ENCODE measurements at places on chromosomes 6 and 20.

- DNase-seq: no peak
These were observed 32.8 kb downstream of the SLC13A3 start for GRCh38 chr20:46618316-46619100.

- DNase-seq: no peak
These were observed 159.3 kb downstream of the NFATC2 start for GRCh38 chr20:51382986-51383821.

GRCh38 chr20:5041433-5041832 lies 40.1 kb upstream of the SLC23A2 start:
- DNase-seq: no peak

GRCh38 chr6:39037707-39038106 lies 10.9 kb upstream of the GLP1R start:
- no peak for DNase-seq

- peak; percentile 70 for DNase-seq
These were observed 920 bp upstream of the RNF5 start for GRCh38 chr6:32177183-32177787.

- no peak for DNase-seq
These were observed 5.7 kb downstream of the RSPO3 start for GRCh38 chr6:127124172-127124571.

DNA sequence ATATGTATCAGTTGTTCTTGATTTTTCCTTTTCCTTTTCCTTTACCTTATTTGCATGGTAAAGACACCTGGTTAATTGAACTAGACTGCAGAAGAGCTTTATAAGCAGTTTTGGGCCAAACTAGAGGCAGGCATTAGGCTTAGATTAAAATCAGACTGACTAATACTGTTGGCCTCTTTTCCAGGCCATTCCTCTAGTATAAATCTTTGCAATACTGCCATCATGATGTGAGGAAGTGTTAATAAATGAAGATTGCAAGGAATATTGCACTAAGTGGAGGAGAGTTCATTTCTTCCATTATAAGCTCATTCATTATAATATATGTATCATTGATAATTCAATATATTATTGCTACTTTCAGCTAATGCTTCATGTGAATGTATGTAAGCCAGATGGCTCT lies 163.8 kb downstream of the MMUT start:
- no peak for DNase-seq

- no peak for DNase-seq
These were observed 489.5 kb downstream of the CDH26 start for GRCh38 chr20:60447703-60448102.

- peak; percentile 72 for DNase-seq
These were observed 268.8 kb downstream of the TMEM242 start for GRCh38 chr6:157054531-157054979.

- DNase-seq: no peak
These were observed 54.9 kb upstream of the PLEKHG1 start for GRCh38 chr6:150544793-150545192.

GRCh38 chr6:134680433-134680832 lies 269.5 kb downstream of the ALDH8A1 start:
- DNase-seq: no peak

DNA sequence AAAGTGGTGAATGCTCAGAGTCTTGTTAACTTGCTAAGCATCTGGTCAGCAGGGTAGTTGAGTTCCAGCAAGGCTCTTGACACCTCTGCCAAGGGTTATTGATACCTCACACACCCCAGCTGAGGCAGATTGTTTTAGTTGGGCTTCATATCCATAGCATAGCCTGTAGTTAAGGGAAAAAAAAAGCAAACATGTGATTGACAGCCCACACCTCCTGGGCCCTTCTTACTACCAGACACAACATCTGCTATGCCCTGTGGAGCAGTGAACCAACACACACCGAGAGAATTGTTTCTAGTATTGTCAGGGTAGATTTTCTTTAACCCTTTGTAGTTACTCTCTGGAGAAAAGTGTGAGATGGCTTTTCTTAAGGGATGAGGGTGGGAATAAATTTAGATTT lies 697.0 kb upstream of the POU3F2 start:
- DNase-seq: no peak

- DNase-seq: no peak
These were observed 758.3 kb downstream of the HDGFL1 start for GRCh38 chr6:23327621-23328020.

DNA sequence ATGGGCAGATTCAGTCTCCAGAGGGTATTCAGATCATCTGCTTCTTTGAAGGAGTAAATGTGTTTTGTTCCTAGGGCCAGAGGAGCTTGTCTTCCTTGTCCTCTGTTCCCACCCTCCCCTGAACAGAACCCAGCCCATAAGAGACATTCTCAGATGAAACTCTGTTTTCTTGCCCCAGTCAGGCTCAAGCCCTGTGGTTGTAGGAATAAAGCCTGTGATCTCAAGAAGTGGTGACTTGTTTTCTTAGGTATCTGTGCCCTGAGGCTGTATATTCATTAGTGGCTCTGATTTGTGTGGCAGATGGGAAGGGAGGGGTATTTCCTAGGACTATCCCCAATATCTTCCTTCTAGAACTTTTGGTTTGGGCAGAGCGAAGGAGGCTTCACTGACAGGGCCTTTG lies 27.9 kb downstream of the GSS start:
- no peak for DNase-seq

GRCh38 chr20:45392733-45393132 lies 14.6 kb upstream of the TP53TG5 start:
- no peak for DNase-seq

- no peak for DNase-seq
These were observed 105.9 kb downstream of the SLC35F1 start for GRCh38 chr6:118012944-118013343.

- DNase-seq: no peak
These were observed 158.7 kb upstream of the RSPO3 start for GRCh38 chr6:126959765-126960164.

GRCh38 chr6:37554480-37554819 lies 54.8 kb upstream of the CCDC167 start:
- DNase-seq: no peak
